MG63 (cell line): ENCODE measurements at places on chromosomes 7 and 10. TPM values are rescaled to one million over a fixed set of nuclear protein-coding genes. Genes with fewer than 3 reads are reported as not detected.

The TRIM50 gene
- total RNA-seq = not detected in 2 replicates

The SYT15B gene
- 0.26 and 1.1 TPM in 2 replicates for total RNA-seq

The FAM25A gene
- total RNA-seq = 12.0 TPM in 1 of 2 replicates, not detected in the other

The SNX10 gene
- 3.0 and 4.4 TPM in 2 replicates for total RNA-seq

The FAM25G gene
- not detected in 2 replicates for total RNA-seq

The TRIL gene
- total RNA-seq = 0.03 TPM in 1 of 2 replicates, not detected in the other

The UPK3B gene
- not detected in 2 replicates for total RNA-seq

The CHST3 gene
- 14.6 and 21.7 TPM in 2 replicates for total RNA-seq

The ADD3 gene
- total RNA-seq = 14.1 and 40.2 TPM in 2 replicates

The MMP21 gene
- total RNA-seq = not detected in 2 replicates

The TES gene
- 39.1 and 97.0 TPM in 2 replicates for total RNA-seq

The ASB15 gene
- total RNA-seq = not detected in 2 replicates

The BAMBI gene
- total RNA-seq = 38.3 and 60.4 TPM in 2 replicates

The SH3PXD2A gene
- 19.2 and 21.1 TPM in 2 replicates for total RNA-seq

The GRK5 gene
- 18.3 and 22.8 TPM in 2 replicates for total RNA-seq

The GARIN1A gene
- 0.02 and 0.46 TPM in 2 replicates for total RNA-seq

The AASS gene
- 0.82 and 3.6 TPM in 2 replicates for total RNA-seq

The OR9A2 gene
- total RNA-seq = not detected in 2 replicates

The SLC26A3 gene
- total RNA-seq = not detected in 2 replicates

The CDNF gene
- total RNA-seq = 0.92 TPM in 1 of 2 replicates, not detected in the other

The GPER1 gene
- total RNA-seq = 2.2 and 2.8 TPM in 2 replicates

The CYP2C18 gene
- not detected in 2 replicates for total RNA-seq

The SPDYE2 gene
- not detected in 2 replicates for total RNA-seq

The PHKG1 gene
- total RNA-seq = 5.5 TPM in 1 of 2 replicates, not detected in the other
